Stimulated activated CD8-positive, alpha-beta memory T cell treated with anti-CD3 and anti-CD28 coated beads, Interleukin-7, amount 100 ng/mL, for 24 hours (primary cell): ENCODE measurements at places on chromosomes 6 and 20.

DNA sequence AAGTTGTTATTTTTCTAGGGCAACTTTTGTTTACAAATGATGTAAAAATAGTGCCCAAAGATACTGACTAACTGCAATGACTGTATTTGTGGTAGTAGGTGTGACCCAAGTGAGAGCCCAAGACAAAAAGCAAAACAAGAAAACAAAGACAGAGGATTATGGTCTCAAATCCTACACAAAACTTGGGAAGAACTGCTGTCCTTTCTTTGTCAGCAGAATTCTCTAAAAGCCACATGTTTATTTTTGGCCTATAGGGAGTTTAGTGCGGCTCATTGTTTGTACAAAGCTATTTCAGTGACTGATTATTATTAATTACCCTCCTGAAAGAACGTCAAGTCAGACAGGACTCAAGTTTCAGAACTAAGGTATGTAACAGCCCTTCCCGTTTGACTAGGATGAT lies 509.2 kb upstream of the SLC35B3 start:
- DNase-seq = no peak

DNA sequence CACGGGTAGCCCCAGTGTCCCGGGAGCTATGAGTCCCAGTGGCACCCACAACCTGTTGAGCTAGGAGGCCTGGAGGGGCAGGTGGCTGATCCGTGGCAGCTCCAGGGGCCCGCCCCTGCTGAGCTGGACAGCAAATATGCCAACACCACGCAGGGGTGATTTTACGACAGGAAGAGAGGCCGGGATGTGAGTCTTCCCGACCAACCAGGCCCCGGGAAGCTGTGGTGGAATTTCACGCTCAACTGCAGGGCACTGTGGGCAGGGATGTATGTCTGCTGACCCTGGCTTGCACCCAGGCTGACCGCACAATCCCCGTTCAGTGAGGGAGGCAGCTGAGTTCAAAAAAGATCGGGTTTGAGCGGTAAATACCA lies 183.9 kb downstream of the ERMARD start:
- no peak for DNase-seq

DNA sequence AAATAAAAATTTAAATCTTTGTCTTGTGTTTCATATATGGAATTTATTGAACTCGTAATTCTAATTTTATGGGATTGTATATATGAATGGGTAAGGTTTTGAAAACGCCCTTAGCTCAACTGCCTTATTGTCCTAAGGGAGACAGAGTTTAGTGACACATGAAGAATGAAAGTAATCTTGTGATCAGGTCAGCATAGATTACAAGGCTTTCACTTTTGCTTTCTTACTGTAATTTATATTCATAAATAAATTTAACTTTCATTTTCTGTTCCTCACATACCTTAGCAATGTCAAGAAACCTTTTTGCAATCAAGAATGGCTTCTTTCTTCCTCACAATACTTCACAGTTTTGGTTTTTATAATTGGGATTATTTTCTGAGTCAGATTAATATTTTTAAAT lies 14.4 kb downstream of the KPNA5 start:
- no peak for DNase-seq

DNA sequence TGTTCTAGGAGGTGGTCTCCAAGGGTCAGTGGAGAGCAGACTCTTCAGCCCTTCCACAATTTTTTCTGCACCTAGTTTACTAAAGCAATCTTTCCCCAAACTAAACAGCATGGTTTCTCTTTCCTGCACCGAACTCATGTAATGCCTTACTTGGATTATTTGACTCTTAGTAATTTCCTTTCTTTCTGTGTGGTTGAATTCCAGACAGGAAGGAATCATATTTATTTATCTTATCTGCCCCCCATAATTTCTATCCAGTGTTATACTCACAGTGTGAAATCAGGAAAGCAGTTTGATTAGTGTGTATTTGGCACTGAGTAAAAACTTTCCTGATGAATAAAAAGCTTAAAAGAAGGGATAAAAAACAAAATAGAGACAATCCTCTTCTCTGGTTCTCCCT lies 140.3 kb upstream of the STMND1 start:
- no peak for DNase-seq

DNA sequence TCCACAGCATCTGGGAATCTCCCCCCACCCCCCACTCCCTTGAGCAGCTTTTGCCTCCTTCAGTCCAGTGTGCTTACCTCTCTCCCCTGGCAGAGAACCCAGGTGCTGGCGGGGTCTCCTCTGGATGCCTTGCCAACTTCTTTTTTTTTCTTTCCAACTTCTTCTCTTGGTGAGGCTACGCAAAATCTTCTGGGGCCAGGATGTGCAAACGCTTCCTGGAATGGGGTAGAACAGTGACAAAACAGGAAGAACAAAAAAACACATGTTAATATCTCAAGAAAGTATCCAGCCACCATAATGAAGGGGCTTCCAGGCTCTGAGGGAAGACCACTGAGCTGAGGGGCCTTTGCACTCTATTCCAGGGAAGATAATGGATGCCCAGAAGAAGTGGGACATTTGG lies 53.9 kb upstream of the DDR1 start:
- DNase-seq = no peak

DNA sequence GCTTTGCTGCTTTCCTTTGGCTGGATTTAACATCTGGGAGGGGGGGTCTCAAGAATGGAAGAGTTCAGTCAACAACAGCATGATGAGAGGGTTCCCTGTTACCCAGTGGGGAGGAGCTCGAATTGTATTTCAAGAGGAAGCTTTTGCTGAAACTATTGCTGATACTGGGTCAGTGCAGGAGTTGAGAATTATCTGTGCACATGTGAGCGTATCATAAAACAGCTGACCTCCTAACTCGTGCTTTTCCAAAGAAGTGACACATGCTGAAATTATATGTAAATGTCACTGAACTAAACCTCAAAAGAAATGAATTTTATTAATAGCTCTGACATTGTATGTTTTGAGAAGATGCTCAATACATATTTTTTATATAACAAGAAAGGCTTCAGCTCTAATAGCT lies 96.3 kb downstream of the PHF3 start:
- DNase-seq = no peak

GRCh38 chr6:44679438-44680201 lies 292.1 kb downstream of the CDC5L start:
- DNase-seq = no peak

DNA sequence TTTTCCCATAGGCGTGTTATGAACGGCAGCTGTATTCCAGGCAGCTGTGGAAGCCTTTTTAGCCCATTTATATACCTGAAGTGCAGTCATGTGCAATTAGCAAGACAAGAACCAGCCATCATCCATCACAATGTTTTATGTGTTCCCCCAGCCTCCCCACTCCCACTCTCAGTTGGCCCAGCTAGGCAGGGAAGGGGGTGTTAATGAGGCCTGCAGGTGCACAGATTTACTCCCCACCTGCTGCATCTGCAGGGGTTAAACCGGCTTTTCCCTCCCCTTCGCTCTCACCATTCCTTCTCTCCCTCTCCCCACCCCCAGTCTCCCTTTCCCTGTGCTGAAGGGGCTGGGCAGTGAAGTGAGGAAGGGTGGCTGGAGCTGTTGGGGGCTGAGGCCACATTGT lies 149.8 kb upstream of the AKAP12 start:
- no peak for DNase-seq

DNA sequence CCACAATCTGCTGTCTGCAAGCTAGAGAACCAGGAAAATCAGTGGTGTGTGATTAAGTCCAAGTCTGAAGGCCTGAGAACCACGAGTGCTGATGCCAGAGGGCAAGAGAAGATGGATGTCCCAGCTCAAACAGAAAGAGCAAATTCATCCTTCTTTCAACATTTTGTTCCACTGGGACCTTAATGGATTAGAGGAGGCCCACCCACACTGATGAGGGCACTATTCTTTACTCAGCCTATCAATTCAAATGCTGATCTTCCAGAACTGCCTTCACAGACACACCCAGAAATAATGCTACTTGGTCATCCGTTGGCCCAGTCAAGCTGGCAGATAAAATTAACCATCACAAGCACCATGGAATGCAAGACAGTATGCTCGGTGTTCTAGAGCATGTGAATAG lies 226.6 kb upstream of the SASH1 start:
- DNase-seq = no peak

DNA sequence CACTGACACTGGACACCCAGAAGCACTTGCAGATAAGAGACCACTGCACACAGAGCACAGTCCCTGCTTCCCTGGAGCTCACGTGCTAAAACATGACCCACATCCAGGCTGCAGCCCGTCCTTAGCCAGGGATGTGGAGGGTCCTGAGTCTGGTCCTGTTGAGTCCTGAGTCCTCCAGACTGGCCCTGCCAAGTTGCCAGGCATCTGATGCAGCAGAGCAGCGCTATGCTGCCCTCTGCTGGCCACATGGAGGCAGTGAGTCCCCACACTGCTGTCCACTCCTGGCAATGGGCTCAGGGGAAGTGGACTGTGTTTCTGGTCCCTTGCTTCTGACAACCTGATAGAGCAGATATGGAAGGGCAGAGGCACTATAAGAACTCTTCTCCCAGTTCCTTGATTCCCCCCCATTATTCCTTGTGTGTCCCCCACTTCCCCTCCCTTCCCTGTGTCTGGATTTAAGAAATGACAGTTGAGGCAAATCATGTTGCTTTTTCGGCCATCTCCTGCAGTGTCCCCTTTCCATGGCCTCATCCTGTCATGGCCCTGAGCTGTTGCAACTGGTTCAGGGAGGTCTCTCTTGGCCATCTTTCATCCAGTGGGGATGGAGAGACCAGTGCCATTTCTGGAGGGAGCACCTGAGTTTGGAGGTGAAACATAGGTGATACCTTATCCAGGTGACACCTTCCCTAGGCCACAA lies 86.0 kb downstream of the DHX35 start:
- DNase-seq = peak; percentile 38

GRCh38 chr6:106453756-106454367 lies 93.3 kb downstream of the CRYBG1 start:
- no peak for DNase-seq

- no peak for DNase-seq
Observed at GRCh38 chr20:13297147-13297899, 76.2 kb downstream of the ISM1 start.

DNA sequence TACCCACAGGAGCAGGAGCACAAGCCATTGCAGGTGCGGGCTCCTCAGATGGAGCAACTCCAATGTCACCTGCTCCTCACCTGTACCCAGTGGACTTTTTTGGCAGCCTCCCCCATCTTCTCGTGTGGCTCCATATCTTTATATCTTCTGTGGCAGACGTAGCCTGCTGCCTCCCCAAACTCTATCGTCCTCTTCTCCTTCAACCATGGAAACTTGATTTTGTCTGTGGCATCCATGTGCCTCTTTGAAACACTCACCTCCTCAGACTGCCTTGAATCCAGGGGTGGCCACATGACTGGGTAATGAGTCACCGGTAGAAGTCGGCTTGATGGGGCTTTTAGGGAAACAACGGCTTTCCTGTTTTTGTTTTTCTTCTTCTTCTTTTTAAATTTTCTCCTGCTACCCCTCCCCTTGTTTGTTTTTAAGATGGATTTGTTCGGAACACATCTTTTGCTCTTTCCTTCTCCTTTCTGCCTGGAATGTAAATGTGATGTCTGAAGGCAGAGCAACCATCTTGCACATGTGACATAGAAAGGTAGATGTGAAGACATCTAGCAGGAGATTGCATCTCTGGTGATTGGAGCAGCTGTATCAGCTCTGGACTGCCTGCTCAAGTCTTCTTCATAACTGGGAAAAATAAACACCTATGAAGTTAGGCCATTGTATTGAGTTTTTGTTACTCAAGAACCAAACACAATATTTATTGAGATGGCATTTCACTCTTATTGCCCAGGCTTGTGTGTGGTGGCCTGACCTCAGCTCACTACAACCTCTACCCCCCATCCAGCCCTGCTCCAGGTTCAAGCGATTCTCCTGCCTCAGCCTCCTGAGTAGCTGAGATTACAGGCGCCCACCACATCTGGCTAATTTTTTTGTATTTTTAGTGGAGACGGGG lies 69.9 kb upstream of the DDR1 start:
- no peak for DNase-seq

DNA sequence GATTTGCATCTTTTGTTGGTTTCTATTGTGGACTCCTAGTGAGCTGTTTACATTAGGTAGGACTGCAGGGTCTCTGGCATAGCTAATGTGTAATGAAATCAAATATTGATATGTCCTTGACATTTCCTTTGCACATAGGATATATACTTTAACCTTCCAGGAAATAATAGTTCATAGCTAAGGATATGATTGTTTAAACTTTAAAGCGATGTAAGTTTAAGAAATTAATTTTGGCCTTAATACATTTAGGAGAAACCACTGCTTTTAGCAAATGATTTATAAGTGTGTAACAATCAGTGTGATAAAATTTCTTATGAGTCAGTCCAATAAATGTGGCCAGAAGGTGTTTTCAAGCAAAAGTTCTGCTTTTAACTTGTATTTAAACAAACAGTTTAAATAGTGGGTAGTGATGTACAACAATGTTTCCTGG lies 171.8 kb downstream of the HS3ST5 start:
- no peak for DNase-seq

DNA sequence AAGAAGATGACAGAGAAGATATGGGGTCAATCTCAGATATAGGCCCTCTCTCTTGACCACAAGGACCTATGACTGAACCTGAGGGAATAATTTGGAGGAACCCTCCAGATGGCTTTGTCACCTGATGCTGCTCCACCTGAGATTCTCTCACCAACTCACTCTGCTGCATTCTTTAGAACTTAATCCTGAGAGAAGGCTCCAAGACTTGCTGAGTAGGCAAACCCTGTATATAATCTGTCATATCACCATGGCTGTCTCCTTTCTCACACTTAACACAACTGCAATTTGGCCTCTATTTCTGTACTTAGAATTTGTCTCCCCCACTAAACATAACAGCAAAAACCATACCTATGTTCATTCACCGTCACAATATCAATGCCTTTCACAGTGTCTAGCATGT lies 172.3 kb downstream of the PKHD1 start:
- no peak for DNase-seq

DNA sequence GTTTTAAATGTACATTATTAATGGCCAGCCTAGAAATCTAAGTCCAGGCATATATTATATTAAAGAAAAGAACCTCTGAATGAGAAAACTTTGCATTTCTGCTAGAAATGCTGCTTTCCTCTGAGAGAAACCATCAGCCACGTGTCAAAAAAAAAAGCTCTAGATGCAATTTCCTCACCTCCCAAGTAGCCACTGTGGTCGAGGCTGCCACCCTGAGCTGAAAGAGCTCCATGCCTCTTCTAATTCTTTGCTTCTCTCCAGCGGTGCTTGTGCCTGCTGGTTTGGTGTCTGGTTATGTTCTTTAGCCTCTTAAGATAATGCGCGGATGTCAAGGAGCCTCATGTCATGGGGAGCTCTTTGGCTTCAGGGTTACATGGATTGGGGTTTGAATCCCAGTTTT lies 316.0 kb downstream of the TFAP2C start:
- no peak for DNase-seq
